ENCODE measurements at places on chromosomes 2 and 18.

GRCh38 chr18:53735526-53735925, 488.9 kb downstream of the MBD2 start:
- DNase-seq = no peak

DNA sequence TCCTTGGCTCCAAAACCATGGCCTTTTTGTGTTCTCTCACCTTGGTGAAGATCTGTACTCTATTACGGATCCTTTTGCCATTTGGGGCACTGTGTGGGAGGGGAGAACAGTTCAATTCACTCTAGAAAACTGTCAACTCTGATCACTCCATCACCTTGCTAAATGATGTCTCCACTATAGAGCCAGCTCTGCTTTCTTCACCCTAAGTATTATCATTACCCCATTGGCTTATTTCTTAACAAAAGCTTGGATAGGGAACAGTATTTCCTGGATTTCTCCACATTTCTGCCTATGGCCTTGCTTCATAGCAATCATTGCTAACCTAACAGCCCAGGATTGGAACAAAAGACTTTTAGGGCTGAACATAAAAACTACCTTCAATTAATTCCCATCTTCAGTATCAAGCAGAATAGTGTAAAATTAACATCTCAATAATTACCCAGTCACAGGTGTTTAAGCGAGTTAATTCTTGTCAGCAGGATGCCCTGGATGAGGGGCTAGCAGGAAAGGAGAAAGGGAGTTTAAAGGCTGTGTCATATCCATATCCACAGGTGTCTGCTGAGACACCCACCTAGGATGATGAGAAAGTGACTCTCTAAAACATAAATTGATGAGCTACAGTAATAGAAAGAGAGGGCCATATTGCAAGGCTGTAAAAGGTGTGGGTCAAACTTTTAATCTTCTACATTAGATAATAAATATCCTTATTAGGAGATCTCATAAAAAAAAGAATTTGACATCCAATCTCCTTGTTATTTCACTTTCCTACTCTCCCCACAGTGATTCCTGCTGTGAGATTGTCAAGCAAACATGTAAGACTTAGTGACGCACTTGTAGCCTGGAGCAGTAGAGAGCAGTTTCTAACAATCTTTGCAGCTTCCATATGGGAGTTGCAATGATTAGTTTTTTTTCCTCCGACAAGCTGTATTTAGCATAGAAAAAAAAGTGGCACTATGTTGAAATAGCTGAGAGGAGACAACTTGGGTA, 589.5 kb upstream of the NXPH2 start:
- no peak for DNase-seq

- DNase-seq = no peak
Observed at GRCh38 chr18:75291460-75291859, 80.9 kb downstream of the TSHZ1 start.

DNA sequence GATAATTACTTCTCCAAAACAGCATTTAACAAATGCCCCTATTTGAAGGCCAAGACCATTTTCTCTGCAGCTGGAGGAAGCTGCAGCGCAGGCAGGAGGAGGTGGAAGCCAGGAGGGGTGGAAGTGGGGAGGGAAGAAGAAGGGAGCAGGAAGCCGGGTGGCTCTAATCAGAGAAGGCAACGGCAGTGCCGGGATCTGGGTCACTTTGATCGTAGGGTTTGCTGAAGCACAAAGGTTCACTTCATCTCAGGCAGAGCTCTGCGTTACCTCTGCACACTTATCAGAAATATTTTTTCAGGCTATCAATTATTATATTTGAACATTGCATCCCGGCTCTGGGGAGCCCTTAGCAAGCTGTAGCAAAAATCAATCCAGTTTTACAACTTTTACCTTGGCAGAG, 315.8 kb upstream of the POU3F3 start:
- no peak for DNase-seq

DNA sequence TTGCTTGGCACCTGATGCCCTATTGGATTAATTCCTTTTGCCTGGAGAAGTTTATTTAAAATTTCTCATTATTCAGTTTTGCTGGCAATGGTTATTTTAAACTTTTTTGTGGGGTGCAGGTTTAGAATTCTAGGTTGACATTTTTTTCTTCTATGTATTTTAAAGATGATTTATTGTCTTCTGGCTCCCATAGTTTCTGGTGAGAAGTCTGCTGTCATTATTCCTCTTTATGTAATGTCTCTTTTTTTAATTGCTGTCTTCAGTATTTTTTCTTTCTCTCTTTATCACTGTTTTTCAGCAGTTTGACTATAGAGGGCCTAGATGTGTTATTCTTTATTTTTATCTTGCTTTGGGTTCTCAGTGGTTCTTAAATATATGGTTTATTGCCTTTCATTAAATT, 182.2 kb upstream of the STON1 start:
- DNase-seq = no peak

GRCh38 chr2:170665743-170666142, 49.4 kb upstream of the SP5 start:
- no peak for DNase-seq

GRCh38 chr18:26919627-26920026, 54.1 kb upstream of the AQP4 start:
- no peak for DNase-seq

DNA sequence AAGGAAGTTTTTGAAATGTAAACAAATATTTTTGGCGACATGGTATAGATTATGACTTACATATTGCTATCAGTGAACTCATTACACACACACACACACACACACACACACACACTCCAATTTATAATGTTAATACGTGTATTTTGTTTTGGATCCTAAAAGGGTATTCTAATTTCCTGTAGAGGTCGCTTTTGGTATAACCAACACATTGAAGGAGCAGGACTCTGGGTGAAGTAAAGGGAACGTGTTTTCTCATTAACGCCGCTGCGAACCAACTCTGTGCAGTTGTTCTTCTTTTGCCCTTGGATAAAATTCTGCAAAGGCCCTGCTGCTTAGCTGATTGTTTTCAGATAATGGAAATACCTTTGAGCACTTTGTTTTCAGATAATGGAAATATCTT, 190.4 kb downstream of the PMAIP1 start:
- DNase-seq = no peak

DNA sequence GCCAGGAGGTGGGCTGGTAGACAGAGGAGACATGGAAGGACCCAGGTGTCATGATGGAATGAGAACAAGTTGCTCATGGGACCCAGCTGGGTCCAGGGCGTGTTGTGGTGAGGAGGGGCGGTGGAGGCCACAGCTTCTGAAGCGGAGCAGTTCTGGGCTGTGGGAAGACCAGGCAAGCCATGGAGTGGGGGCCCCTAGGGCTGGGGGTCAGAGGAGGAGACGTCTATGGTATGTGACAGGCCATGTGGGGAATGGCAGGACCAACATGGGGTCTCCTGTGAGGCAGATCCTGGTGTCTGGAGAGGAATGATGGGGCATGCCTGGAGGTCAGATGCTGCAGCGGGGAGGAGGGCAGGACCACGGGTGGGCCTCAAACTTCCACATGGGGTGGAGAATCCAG, 16.9 kb downstream of the MYO7B start:
- DNase-seq = no peak

DNA sequence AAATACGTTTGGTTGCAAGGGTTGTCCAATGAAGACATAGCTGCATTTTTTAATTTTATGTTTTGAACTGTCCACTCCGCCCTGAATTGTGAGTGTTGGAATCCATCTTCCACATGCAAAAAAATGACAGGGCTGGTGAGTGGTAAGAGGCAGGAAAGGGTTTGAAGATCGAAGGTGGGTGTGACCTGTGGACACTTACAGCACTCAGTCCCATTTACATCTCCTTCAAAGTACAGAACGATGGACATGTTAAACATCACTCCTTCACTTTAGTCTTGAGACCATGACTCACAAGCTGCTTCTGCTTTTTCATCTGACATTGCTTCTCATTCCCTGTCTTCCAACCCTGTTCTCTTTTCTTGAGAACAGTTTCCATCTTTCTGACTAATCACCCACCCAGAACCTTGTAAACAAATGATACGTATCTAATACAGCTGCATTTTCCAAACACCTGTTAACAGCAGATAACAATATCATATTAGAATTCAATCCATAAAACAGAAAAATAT, 179.3 kb downstream of the ZNF516 start:
- no peak for DNase-seq

DNA sequence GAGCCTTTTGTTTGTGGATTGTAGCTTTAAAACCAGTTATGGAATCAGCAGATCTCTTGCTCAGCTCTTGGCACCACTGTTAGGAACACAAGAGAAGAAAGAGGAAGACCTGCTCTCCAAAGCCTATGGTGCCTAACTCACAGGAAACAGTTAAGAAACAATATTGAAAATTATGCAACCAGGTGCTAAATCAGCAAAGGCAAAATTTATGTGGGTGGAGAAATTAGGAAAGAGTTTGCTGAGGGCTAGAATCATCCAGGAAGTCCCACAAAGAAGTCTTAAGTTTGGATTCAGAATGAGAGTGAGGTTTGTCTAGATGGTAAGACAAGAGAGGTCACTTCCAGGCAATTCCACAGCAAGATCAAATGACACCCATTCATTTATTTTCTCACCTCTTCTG, 49.4 kb downstream of the AOX1 start:
- no peak for DNase-seq

- DNase-seq = no peak
Observed at GRCh38 chr2:46849721-46850556, 65.7 kb downstream of the MCFD2 start.

GRCh38 chr2:464562-465309, 176.8 kb upstream of the ALKAL2 start:
- DNase-seq = no peak

Data from keratinocyte (primary cell).